ENCODE measurements at places on chromosomes 4 and X. TPM values are rescaled to one million over a fixed set of nuclear protein-coding genes. Genes with fewer than 3 reads are reported as not detected.

DNA sequence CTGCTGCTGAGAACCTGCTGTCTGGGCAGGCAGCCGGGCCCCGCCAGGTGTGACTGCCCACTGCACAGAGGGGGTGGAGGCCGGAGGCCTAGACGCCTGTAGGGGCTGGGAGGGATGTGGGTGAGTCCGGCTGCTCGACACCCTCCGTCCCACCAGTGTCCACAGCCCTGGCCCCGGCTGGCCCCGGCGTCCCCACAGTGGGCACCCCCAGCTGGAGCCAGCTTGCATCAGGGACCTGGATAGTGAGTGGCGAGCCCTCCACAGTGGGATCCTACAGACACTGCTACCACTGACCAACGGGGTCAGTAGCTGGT lies 34.7 kb upstream of the SPON2 start:
- DNase-seq, result no peak

Gene UCP1
- not detected for total RNA-seq

Gene RASSF6
- 4.6 TPM for total RNA-seq

DNA sequence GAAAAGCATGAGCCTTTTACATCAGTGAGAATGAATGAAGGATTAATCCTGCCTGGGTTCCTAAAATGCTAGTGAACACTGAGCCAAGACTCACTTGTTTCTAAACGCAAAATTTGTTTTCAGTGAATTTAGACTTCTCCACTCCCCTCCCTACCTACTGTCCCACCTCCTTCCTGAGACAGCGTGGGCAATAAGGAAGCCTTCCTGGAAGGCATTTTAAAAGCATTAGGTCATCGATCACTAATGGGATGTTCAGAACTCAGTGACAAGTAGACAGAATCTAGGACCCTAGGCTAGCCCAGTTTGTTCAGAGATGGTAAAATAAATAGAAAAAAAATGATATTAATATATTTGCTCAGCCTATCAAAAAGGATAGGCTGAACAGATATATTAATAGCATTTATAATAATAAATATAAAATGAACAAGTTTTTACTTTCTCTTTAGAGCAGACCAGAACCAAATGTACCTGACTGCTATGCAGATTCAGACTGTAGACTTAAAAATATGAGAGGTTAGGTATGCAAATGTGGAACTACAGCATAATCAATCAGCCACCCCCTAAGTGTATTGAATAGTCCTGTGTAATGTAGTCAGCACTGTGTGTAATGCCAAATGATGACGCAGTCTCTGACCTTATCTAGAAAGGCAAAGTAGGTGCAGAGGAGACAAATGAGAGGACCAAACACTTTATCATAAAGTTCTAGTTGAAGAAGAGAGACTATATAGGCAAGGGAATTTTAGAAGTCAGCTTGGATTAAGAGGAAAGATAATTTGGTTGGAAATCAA lies 331.1 kb downstream of the GPAT3 start:
- DNase-seq, result no peak

DNA sequence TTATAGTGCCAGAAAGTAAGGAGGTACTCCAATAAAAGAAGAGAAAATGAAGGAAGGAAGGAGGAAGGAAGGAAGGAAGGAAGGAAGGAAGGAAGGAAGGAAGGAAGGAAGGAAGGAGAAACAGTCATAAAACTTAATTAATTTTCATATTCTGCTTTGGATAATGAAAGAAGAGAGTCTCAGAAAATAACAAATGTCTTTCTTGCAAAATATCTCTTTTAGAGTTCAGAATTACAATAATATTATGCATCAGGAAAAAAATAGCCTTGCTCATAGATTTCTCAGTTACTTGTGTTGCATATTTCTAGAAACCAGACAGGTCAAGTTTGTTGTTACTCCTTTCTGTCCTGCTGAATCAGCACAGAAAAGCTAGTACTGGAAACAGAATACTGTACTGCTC lies 130.1 kb upstream of the DKK2 start:
- DNase-seq, result no peak

- peak; percentile 11 for DNase-seq
These were observed 4.5 kb upstream of the NKX1-1 start for GRCh38 chr4:1410491-1411325.

All from breast epithelium (tissue), 4 donors.